ENCODE measurements at places on chromosomes 6 and 20.

DNA sequence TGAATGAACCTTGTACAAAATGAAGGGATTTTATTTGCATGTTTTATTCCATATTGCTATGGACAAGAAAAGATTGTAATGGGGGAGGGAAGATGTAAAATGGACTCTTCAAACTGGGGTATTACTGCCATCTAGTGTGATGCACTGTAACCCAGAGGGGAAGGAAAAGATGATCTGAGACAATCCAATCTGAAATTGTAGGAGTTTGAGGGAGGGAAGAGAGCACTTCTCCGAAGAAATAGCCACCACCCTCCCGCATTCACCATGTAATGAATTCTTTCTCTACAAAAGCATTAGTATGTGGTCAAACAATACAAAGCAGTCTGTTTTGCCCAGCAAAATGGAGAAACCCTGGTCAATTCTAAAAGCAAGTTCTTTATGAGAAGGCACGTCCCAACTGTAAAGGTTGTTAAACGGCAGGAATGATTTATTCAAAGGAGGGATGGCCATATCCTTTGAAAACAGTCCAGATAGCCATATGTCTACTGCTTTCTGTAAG, 679.5 kb upstream of the NRSN1 start:
- DNase-seq: no peak

DNA sequence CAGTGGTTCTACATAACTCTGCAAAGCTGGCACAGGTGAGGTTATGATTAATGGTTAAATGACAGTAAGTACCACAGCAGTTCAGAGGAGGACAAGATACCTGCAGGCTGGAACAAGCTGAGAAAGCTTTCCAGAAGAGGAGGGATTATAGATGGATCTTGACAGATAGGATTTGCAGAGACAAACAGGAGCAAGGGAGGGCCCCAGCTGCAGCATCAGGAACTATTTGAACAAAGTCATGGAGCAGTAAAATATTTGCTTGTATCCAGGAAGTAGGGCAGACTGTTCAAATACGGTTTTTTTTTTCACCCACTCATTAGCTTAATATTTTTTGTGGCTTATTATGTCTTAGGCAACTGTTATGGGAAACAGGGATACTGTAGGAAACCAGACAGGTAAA, 144.4 kb upstream of the MAN1A1 start:
- no peak for DNase-seq

GRCh38 chr6:111603040-111603439, 2.6 kb downstream of the TRAF3IP2 start:
- DNase-seq: no peak

DNA sequence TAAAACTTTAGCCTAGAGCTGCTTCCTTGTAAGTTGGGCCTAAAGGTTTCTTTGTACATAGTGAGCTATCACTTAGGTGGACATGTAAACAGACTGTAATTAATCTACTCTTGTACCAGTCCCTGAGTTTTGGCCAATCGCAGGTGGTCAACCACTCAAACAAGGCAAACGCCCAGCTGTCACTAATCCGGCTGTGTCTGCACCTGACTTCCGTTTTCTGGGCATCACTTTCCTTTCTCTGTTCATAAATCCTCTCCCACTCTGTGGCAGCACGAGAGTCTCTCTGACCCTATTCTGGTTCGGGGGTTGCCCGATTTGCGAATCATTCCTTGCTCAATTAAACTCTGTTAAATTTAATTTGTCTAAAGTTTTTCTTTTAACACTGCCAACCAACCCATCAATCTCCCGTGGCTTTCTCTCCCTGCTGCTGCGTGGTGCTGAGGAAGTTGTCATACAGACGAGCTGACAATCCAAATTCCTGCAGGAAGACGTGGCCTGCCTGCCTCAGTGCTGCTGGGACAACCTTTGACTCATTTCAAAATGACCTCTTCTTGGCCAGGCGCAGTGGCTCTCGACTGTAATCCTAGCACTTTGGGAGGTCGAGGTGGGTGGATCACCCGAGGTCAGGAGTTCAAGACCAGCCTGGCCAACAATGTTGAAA, 206.3 kb downstream of the QKI start:
- no peak for DNase-seq

- no peak for DNase-seq
These were observed 28.3 kb downstream of the SMPDL3A start for GRCh38 chr6:122817358-122817757.

GRCh38 chr20:8587810-8588209, 455.7 kb downstream of the PLCB1 start:
- DNase-seq: no peak

DNA sequence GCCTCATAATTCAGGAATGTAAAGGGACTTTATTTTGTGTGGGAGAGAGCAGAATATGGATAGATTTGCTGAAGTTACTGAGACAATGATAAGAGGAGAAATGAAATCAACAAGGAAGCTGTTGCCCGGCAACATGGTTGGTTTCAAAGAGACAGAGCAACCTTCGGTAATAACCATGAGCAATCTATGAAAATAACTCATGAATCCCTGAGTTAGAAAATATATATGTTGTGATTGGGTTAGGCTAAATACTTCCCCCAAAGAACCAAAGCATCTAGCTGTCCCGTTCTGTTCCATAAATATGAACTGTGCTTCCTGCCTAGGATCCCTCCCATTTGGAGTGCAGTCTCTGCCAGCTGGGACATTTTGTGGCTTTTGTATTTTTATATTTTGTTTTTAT, 23.1 kb downstream of the SERPINB1 start:
- no peak for DNase-seq

DNA sequence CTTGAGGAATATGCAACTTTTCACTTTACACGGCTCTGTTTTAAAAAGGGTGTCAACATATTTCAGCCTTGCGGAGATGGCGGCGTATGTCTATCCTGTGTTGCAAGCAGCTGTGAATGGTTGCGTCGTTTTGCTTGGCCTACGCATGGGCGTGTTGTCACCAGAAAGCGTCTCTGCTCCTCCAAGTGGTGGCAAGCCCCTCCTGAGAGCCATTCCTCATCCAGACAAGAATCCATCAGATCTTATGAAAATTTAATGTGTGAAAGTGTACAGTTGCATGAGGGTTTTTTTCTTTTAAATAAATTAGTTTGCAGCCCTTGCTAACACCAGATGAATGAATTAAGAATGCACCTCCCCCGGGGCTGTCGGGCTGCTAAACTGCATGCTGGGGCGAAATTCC, 114.4 kb downstream of the PHACTR3 start:
- DNase-seq: no peak

- no peak for DNase-seq
These were observed 653 bp downstream of the LMBRD1 start for GRCh38 chr6:69796073-69796641.

- DNase-seq: peak; percentile 64
These were observed 38.3 kb upstream of the SLC32A1 start for GRCh38 chr20:38685853-38686473.

- DNase-seq: no peak
These were observed 1.1 kb upstream of the TREML1 start for GRCh38 chr6:41155132-41155805.

- DNase-seq: no peak
These were observed 213.8 kb upstream of the CST7 start for GRCh38 chr20:24735263-24735662.

DNA sequence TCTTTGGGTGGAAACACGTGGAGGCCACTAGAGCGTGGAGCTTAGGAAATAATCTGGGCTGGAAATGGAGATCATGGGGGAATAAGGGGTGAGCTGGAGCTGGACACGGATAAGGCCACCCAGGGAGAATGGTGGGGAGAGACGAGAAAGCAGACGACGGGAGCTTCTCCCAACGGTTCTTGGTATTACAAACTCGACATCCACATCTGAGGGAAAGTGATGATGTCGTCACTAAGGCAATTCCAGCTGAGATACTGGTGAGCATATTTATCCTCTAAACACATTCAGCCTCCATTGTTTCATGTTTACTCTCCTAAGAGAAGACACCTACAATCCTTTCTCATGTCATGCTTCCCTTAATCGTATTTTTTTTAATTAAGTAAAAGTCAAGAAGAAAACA, 50.2 kb upstream of the SNX9 start:
- DNase-seq: no peak

- DNase-seq: no peak
These were observed 32.0 kb downstream of the ZC2HC1B start for GRCh38 chr6:143896126-143896860.

GRCh38 chr6:157037165-157037564, 260.0 kb downstream of the ARID1B start:
- no peak for DNase-seq

GRCh38 chr6:94196891-94197290, 777.5 kb upstream of the EPHA7 start:
- DNase-seq: no peak

- DNase-seq: peak; percentile 84
These were observed 66.0 kb downstream of the PLAGL1 start for GRCh38 chr6:143941852-143942627.

DNA sequence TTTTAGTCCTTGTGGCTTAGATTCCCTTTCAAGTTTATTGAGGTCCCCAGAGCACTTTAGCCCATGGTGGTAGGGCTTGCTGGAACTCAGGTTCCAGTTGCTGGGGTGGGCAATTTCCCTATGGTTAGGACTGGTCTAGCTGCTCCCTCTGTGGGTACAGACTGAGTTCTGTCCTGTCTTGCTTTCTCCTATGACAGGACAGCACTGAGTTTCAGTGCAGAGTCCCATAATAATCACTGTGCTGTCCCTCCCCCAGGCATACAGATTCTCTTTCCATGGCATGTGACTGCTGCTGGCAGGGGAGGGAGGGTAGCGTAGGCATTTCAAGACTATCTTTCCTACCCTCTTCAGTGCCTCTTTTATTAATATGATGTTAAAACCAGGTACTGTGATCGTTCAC, 17.1 kb upstream of the ERVFRD-1 start:
- no peak for DNase-seq

GRCh38 chr6:42140032-42140431, 2.4 kb downstream of the C6orf132 start:
- no peak for DNase-seq

GRCh38 chr6:154408891-154409500, 52.4 kb upstream of the IPCEF1 start:
- DNase-seq: no peak

DNA sequence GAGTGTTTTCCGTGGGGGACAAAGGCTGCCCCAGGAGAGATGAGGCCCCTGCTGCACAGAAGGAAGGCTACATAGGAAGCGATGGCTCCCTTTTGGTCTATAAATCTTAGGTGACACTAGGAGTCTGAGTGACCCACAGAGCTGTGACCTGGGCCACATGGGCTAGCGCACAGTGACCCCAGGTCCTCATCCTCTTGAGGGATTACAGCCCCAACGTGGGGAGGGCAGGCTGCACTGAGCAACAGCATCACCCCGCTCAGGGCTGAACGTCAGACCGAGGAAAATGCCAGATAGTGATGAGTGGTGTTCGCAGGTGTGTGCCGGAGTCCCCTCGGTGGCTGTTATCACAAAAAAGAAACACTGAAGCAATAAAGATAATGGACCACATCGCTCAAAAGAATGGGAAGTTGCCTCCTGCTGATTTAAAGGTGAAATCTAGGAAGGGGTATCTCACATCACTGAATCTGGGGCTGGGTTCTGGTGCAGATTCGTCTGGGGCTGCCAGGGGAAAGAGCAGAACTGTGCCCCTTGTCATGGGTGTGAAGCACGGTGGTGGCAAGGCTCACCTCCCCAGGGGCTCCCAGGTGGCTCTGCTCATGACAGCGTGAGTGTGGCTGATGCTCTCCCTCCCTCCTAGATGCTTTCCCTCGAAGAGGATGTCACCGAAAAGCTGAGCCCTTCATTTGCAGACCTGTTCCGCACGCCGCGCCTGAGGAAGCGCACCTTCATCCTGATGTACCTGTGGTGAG, 14.5 kb downstream of the SLC22A1 start:
- no peak for DNase-seq

- no peak for DNase-seq
These were observed 75.5 kb upstream of the SCP2D1 start for GRCh38 chr20:18738055-18738454.

GRCh38 chr20:4160761-4161305, 145.5 kb upstream of the RNF24 start:
- DNase-seq: peak; percentile 65

DNA sequence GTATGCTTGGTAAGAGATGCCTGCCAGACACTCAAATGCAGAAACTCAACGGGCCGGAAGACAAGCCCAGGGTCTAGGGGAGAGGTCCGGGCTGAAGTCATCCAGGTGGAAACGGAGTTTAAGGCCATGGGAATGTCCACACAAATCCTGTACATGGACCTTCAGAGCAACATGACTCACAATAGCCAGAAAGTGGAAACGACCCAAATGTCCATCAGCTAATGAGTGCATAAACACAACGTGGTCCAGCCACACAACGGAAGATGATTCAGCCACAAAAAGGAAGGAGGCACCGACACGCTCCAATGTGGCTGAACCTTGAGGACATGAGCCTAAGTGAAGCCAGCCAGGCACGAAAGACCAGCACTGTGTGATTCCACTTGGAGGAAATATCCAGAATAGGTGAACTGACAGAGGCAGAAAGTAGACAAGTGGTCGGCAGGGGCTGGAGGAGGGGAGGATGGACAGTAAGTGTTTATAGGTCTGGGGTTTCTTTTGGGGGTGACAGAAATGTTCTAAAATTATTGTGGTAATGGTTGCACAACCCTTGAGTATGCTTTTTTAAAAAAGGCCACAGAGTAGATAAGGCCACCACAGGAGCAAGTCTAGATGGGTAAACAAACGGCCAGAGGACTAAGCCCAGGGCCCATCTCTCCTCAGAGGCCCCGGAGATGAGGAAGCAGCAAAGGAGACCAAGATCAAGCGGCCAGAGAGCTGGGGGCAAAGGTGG, 105.6 kb downstream of the PREX1 start:
- no peak for DNase-seq

- DNase-seq: no peak
These were observed 10.3 kb upstream of the BLCAP start for GRCh38 chr20:37538003-37538402.

DNA sequence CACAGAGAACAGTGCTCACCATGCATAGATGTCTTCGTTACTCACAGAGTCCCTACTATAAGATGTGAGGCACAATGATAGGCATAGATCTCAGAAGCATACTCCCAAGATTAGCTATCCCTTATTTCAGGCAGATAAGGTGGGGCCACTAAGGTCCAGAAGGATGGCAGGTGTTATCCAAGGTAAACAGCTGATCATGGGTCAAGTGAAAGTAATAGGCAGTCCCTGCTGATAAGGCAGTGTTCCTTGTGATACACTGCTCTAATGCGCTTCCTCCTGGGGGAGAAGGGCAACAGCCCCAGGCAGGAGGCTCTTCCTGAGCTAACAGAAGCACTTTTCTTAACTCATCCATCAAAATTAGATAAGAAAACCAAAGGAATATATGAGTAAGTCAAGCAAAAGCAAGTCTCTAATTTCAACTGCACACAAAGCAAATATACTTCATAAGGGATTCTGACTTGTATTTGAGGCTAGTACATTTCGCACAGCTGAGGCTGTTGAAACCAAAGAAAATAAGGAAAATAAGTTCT, 42.2 kb downstream of the METTL24 start:
- no peak for DNase-seq

DNA sequence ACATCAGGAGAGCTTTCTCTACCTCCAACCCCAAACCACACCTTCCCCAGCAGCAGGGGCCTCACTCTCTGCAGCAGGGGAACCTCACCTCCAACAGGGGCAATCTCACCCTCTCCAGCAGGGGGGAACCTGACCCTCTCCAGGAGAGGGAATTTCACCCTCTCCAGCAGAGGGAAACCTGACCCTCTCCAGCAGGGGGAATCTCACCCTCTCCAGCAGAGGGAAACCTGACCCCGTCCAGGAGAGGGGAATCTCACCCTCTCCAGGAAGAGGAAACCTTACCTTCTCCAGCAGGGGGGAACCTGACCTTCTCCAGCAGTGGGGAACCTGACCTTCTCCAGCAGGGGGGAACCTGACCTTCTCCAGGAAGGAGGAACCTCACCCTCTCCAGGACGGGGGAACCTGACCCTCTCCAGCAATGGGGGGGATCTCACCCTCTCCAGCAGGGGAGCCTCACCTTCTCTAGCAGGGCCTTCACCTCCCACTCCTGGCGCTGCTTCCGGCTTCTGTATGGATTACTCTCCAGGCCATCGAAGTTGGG, 3.1 kb downstream of the B3GALT4 start:
- DNase-seq: no peak

Measured in activated CD8-positive, alpha-beta memory T cell treated with anti-CD3 and anti-CD28 coated beads, Interleukin-2, amount 50 U/mL, for 48 hours (primary cell).